ENCODE measurements at places on chromosomes 5 and 9.
A peak's percentile ranks its signal among the peaks of the same experiment; 100 is the strongest.

- peak; percentile 16 for DNase-seq
These were observed 108.1 kb upstream of the PRRC1 start for GRCh38 chr5:127409246-127409917.

DNA sequence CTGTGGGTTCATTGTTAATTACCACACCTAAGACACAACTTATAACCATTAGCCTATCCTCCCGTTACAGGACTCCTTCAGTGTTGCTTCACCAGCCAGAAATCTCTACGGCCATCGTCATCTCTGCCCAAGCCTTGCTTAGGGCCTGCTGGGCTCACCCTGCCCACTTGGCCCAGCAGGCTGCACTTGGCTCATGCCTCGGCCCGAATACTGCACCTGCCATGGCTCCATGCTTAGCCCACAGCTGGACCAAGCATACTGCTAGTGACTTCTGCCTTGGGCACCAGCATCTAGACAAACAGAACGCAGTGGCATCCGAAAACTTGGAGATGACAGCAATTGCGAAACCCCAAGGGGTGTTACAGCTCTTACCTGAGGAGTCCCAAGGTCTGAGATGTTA is 2336.0 kb upstream of the ACO1 start:
- DNase-seq = no peak

- no peak for DNase-seq
These were observed 6.6 kb downstream of the ARL10 start for GRCh38 chr5:176371621-176372539.

DNA sequence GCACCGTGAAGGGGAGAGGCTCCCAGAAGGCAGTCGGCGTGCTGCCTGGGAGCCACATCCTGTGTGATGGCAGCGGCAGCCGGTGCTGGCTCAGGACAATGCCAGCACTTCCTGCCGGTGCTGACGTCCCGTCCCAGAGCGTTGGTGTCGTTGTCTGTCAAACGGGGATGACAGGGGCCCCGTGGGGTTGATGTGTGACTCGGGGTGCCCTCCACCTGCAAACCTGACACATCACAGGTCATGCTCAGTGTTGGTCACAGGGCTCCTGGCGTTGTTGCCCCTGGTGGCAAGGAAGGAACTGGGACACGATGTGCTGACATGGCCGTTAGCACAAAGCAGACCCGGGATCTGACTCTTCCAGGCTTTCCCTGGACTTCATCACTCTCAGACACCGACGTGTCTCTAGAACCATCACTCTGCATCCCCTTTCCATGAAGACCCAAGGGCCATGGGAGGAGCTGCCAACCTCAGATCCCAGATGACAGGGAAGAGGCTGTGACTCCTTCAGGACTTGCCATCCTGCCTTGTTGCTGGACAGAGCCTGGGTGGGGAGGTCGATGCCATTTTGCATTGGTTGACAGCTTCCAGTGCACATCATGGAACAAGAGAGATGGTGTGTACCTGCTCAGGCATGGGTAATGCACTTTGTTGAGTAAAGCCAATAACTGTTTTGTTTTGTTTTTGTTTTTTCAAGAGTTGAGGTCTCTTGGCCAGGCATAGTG is 21.5 kb downstream of the PLPP7 start:
- DNase-seq = peak; percentile 41

- no peak for DNase-seq
These were observed 48.1 kb upstream of the FCN1 start for GRCh38 chr9:134965851-134966250.

DNA sequence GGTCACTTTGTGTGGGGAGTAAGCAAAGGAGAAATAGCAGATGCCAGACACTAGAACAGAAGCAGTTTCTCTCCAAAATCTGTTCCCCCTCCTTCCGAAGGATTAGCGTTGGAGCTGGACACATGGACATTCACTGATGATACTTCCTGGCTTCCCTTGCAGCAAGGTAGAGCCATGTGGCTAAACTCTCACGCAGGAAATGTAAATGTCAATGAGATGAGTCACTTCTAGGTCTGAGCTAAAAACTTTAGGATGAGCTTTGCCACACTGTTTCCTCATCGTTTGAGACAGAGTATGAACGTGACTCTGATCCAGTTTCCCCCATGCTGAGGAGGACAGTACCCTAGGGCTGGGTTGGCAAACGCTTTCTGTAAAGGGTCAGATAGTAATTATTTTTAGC is 5.1 kb downstream of the BHMT2 start:
- DNase-seq = no peak

DNA sequence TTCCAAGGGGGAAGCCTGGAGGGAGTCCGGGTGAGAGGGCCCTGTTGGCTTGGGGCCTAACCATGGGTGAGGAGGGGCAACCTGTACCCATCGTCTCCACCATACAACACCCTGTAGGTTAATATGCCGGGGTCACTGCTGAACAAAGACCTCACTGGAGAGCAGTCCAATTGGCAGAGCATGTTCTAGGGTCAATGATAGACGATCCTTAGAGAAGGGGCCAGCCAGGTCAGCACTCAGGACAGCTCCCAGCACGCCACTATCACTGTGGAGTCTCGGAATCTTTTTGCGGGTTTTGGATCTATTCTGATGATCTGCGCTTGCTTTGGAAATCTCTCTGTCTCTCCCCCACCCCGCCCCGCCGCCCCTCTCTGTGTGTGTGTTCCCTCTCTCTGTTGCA is 218.4 kb upstream of the MVB12B start:
- DNase-seq = no peak

DNA sequence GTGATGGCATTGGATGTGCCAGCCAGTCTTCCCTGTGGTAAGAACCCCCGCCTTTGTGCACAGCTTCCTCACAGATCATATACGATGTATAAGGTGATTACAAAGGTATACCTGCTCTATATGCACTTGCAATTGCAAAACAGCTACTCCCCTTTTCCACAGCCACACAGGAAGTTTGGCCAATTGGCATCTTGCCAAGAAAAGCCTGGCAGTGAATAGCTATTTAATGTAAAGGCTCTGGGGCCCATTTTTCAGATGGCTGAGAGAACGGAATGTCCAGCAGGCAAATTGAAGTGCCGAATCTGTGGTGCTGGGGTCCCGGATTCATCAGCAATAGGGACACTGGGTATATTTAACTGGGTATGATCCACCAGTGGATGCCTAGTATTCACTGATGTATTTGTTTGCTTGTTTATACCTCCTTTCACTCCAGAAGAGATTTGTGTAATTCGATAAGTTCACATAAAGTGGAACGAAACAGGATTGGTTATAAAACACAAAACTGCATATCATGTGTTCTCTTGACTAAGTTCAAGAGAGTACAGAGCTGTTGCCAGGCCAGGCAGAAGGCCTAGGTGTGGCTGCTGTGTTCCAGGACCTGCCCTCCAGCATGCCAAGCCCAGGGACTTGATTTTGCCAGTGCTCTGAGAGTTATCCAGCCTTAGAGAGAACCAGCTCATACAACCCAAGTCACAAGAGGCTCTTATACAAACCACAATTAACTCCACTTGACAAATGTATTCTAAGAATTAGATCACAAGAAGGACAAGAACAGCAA is 27.7 kb upstream of the GABRP start:
- DNase-seq = no peak

GRCh38 chr9:127526655-127527559 is 75.6 kb downstream of the LRSAM1 start:
- DNase-seq = peak; percentile 47

GRCh38 chr5:167843881-167844572 is 447.4 kb upstream of the WWC1 start:
- DNase-seq = no peak

DNA sequence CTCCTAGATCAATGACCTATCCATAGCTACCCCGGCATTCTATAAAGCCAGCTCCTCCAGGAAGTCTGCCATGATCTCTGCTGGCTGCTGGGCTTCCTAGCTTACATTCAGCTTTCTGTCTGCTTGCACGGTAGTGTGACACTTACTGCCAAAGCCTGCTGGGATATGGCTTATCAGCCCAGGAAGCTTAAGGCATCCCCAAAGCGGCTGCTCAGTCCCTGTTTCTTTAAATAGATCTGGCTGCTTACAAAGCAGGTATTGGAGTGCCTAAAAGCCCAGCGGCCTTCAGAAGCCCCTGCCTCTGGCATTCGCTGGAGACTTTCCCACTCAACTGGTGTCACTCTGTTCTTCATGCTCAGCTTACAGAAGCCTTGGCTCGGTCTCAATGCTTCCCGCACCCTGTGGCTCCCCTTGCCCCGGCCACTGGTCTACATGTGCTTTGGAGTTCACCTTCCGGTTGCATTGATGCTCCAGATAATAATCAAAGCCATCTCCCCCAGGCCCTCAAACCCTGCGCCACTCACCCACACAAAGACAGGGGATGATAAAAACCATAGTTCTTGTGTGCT is 31.3 kb upstream of the STRBP start:
- peak; percentile 44 for DNase-seq

- DNase-seq = no peak
These were observed 72.4 kb upstream of the NTRK2 start for GRCh38 chr9:84597131-84597530.

GRCh38 chr9:115296831-115297565 is 179.0 kb upstream of the TNC start:
- DNase-seq = no peak

DNA sequence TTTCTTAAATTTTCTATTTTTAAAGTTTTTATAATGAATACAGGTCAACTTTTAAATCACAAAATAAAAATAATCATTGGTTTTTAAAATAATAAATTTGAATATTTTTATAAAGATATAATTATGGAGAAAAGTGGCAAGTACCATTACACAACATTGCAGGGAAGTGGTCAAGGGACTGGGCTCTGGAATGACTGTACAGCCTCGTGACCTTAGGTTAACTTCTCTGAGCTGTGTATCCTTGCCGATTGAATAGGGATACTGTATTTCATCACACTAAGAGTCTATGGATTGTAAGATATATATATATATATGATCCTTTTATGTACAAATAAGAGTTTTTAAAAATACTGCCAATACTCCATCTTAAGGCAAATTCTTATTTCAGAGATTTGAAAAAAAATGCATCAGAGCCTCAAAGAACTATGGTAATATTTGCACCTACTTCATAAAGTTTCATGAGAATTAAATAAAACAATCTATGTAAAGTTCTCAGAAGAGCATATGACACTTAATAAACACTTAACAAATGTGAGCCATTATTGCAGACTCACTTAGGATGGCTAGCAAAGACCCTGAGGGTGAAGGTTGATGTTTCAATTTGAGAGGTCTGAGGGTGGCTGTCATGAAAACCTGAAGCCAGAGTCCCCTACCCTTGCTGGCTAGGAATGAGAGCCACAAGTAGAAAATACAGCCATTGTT is 136.5 kb downstream of the CCDC192 start:
- no peak for DNase-seq

GRCh38 chr5:109865637-109866036 is 175.9 kb downstream of the MAN2A1 start:
- no peak for DNase-seq

- DNase-seq = no peak
These were observed 47.5 kb upstream of the CLK4 start for GRCh38 chr5:178674334-178674733.

DNA sequence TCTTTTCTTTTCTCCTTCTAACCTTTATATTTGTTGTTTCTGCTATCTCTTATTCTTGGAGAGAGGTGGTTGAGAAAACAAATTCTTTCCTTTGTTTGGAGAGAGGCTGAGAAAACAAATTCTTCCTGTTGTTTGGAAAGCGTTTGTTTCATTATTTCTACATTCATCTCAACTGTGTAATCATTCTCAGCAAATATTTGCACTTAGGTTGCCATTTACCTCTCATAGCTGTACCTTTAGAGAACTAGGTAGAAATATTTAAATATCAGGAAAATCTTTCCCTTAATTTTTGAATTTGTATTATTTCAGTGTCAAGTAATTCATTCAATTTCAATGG is 1824.4 kb upstream of the CDH9 start:
- no peak for DNase-seq

- DNase-seq = no peak
These were observed 552.2 kb upstream of the ZNF462 start for GRCh38 chr9:106310782-106311181.

DNA sequence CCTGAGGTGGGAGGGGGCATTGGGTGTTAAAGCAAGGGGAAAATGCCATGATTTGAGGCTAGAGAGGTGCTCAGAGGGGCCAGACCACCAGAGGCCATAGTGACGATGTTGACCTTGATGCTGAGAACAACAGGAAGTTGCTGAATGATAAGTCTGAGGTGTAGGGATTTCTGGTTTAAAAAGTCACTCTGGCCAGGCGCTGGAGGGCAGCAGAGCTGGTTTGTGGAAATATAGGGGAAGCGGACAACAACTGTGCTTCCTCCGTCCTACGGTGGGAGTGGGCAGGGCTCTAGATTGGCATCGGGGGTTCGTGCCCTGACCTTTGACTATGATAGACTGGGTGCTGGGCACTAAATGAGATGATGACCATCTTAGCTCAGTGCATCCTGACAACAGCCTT is 44.7 kb downstream of the STOM start:
- no peak for DNase-seq

- DNase-seq = peak; percentile 5
These were observed 28.9 kb downstream of the ARHGEF28 start for GRCh38 chr5:73654819-73655318.

- DNase-seq = no peak
These were observed 221.9 kb downstream of the IRX2 start for GRCh38 chr5:2529371-2530092.

- DNase-seq = no peak
These were observed 463.3 kb downstream of the ICE1 start for GRCh38 chr5:5885782-5886181.

GRCh38 chr5:107538805-107539445 is 131.8 kb downstream of the EFNA5 start:
- DNase-seq = no peak

DNA sequence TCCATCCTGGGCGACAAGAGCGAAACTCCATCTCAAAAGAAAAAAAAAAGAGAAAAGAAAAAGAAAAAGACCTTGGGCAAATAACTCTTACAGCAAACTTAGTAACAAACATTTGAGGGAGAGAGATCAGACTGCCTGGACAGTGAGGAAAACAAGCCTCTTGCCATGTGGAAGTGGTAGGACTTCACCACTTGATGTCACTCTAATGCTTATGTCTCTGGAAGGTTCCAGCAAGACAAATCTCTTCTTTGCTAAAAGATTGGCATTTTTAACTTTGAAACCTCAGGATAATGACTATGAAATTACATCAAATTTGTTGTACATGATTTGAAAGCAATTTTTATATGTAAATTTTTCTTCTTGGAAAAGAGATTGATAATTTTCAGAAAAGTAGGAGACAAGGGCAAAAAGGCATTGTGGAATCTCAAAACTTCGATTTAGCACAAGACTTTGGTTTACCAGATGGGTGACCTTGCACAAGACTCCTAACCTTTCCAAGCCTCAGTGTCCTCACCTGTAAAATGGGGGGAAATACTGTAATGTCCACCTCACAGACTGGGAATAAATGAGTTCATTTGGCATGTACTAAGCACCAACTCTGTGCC is 5.4 kb downstream of the ACTL7B start:
- DNase-seq = peak; percentile 15
